ENCODE measurements at places on chromosomes 2 and 18. TPM values are rescaled to one million over a fixed set of nuclear protein-coding genes. Genes with fewer than 3 reads are reported as not detected.

GRCh38 chr18:78979730-78980278, at the start of gene SALL3:
TSS of gene SALL3 (plus strand) at chr18:78979818. CDS start at chr18:78980275, 457 bp downstream.
- DNase-seq: peak; percentile 59
- no peaks in the 10 kb centered on the region for H3K4me1 ChIP-seq
- no peaks in the 10 kb centered on the region for H3K36me3 ChIP-seq
- H3K4me3 ChIP-seq: peak within 1 kb of the TSS; percentile 47
- no peaks in the 10 kb centered on the region for H3K27me3 ChIP-seq

- no peaks in the 10 kb centered on the region for H3K27me3 ChIP-seq
- H3K4me1 ChIP-seq: peaks cover 14% of the 10 kb centered on the region
- H3K4me3 ChIP-seq: no peak overlapping the region
- H3K27ac ChIP-seq: no peak overlapping the region
These were observed 39.4 kb downstream of the SCTR start for GRCh38 chr2:119484834-119485233.

DNA sequence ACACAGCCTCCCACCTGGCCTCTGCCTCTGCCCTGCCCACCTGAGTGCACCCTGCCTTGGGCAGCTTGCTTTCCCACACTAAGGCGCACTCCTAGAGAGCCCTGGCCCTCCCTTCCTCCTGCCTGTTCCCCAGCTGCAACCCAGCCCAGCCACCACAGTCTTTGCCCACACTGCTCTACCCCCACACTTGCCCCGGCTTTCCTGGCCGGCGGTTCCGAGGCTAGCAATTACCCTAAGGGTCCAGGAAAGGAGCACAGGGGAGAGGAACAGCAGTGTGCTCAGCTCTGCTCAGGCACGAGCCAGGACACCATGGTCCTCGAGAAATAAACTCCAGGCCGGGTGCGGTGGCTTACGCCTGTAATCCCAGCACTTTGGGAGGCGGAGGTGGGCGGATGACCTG, 237.8 kb upstream of the RAB6C start:
- no peaks in the 10 kb centered on the region for H3K4me1 ChIP-seq
- no peak for DNase-seq
- no peaks in the 10 kb centered on the region for H3K27me3 ChIP-seq

DNA sequence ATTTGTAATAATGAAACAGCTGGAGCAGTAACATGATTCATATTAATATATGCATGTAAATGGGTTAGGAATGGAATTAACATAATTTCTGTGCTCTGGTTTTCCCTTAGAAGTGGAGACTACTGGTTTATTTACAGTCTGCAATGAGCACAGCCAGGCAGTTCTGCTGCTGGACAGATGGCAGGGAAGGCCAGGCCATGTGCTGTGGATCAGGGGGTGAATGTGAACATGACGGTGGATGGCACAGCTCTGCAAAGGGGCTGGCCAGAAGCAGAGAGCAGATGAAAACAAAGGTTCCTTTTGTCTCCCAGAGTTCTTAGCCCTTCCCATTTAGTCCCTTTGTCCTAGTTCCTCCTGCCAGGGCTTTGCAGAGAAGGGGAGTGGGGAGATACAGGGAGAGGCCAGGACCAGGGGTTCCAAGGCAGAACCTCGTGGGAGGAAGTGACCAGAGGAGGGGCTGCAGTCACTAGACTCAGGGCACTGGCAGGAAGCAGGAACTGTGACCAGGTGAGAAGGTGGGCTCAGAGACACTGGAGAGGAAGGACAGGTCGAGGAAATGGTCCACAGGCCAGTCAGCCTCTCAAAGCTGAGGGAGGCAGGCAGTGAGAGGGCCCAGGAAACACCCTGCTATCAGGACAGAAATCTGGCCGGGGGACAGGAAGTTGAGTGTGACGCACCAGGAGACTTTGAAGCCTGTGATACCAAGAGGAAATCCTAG, 112.9 kb upstream of the ATP8B1 start:
- no peaks in the 10 kb centered on the region for H3K36me3 ChIP-seq
- no peaks in the 10 kb centered on the region for H3K4me1 ChIP-seq
- DNase-seq: no peak
- no peak overlapping the region for H3K4me3 ChIP-seq
- H3K27me3 ChIP-seq: no peaks in the 10 kb centered on the region

GRCh38 chr18:22219568-22220355, 50.4 kb downstream of the GATA6 start:
- no peak for DNase-seq
- no peaks in the 10 kb centered on the region for H3K27me3 ChIP-seq
- H3K4me3 ChIP-seq: no peak overlapping the region
- H3K27ac ChIP-seq: no peak overlapping the region

GRCh38 chr2:105977212-105977611, 216.9 kb downstream of the UXS1 start:
- no peak for DNase-seq
- H3K27me3 ChIP-seq: no peaks in the 10 kb centered on the region
- H3K27ac ChIP-seq: no peak overlapping the region
- H3K4me1 ChIP-seq: no peaks in the 10 kb centered on the region
- H3K36me3 ChIP-seq: no peaks in the 10 kb centered on the region

- DNase-seq: no peak
- peak overlapping the region; percentile 20 for H3K27ac ChIP-seq
- no peak overlapping the region for H3K4me3 ChIP-seq
- H3K36me3 ChIP-seq: no peaks in the 10 kb centered on the region
- no peaks in the 10 kb centered on the region for H3K27me3 ChIP-seq
These were observed 55.1 kb downstream of the RHOB start for GRCh38 chr2:20501974-20502373.

- no peaks in the 10 kb centered on the region for H3K27me3 ChIP-seq
- H3K36me3 ChIP-seq: no peaks in the 10 kb centered on the region
- H3K4me1 ChIP-seq: no peaks in the 10 kb centered on the region
- H3K4me3 ChIP-seq: no peak overlapping the region
- no peak for DNase-seq
These were observed 102.3 kb upstream of the GULP1 start for GRCh38 chr2:188189356-188189755.

GRCh38 chr2:41913311-41913710, 134.5 kb upstream of the PKDCC start:
- DNase-seq: no peak
- H3K36me3 ChIP-seq: no peaks in the 10 kb centered on the region
- no peak overlapping the region for H3K4me3 ChIP-seq
- no peaks in the 10 kb centered on the region for H3K4me1 ChIP-seq
- H3K27me3 ChIP-seq: no peaks in the 10 kb centered on the region

- peaks cover 17% of the 10 kb centered on the region for H3K4me1 ChIP-seq
- no peak overlapping the region for H3K4me3 ChIP-seq
- H3K27me3 ChIP-seq: no peaks in the 10 kb centered on the region
- DNase-seq: no peak
- peak overlapping the region; percentile 11 for H3K27ac ChIP-seq
These were observed 13.6 kb downstream of the TLK1 start for GRCh38 chr2:171147081-171147480.

DNA sequence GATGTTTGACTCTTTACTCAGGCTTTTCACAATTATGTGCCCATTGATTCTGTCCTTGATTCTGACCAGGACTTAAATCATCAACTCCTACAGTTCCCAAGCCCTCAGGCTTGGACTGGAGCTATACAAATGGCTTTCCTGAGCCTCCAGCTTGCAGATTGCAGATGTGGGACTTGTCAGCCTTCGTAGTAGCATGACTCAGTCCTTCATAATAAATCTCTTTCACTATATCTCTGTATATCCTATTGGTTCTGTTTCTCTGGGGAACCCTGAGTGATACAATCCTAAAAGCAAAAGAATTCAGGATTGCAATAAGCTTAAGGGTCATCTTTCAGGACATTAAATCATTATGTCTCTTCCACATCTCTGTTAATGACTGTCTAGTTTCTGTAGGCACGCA, 356.6 kb downstream of the RIT2 start:
- no peak overlapping the region for H3K27ac ChIP-seq
- no peaks in the 10 kb centered on the region for H3K36me3 ChIP-seq
- H3K4me3 ChIP-seq: no peak overlapping the region
- H3K4me1 ChIP-seq: no peaks in the 10 kb centered on the region
- H3K27me3 ChIP-seq: no peaks in the 10 kb centered on the region
- no peak for DNase-seq

GRCh38 chr2:164794016-164794415, 47.6 kb downstream of the COBLL1 start:
- H3K27me3 ChIP-seq: no peaks in the 10 kb centered on the region
- no peaks in the 10 kb centered on the region for H3K36me3 ChIP-seq
- DNase-seq: no peak
- peaks cover 6% of the 10 kb centered on the region for H3K4me1 ChIP-seq

GRCh38 chr2:217117523-217117922, 257.7 kb upstream of the TNP1 start:
- no peaks in the 10 kb centered on the region for H3K36me3 ChIP-seq
- H3K27me3 ChIP-seq: no peaks in the 10 kb centered on the region
- no peaks in the 10 kb centered on the region for H3K4me1 ChIP-seq
- no peak overlapping the region for H3K27ac ChIP-seq
- H3K4me3 ChIP-seq: no peak overlapping the region

The CAPN14 gene
- total RNA-seq: 1.1 TPM

The IL1RL2 gene
- total RNA-seq: 0.24 TPM

The MAL gene
- 0.79 TPM for total RNA-seq

The ELOA2 gene
- 8.4 TPM for total RNA-seq

Data from testis (tissue), 5 donors.